ENCODE measurements at places on chromosomes 7 and 10.

- no peak for DNase-seq
Measured at GRCh38 chr10:52258799-52259425, 55.2 kb upstream of the DKK1 start.

- DNase-seq: no peak
Measured at GRCh38 chr10:30967650-30968410, 63.8 kb downstream of the ZNF438 start.

DNA sequence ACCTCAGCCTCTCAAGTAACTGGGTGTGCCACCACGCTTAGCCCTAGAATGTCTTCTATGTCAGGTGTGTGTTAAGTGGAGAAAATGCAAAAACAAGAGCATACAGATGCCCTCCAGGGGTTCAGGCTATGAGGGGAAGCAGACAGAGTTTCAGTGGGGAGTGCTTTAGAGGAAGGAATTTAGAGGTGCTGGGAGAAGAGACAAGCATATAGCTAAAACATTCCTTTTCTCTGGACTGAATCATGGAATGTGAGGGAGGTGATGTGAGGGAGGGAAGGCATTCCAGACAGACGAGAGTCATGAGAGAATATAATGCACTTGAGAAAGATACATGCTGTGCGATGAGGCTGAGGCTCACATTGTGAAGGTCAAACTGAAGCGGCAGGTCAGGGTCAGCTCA is 6.6 kb upstream of the ZNF786 start:
- no peak for DNase-seq

DNA sequence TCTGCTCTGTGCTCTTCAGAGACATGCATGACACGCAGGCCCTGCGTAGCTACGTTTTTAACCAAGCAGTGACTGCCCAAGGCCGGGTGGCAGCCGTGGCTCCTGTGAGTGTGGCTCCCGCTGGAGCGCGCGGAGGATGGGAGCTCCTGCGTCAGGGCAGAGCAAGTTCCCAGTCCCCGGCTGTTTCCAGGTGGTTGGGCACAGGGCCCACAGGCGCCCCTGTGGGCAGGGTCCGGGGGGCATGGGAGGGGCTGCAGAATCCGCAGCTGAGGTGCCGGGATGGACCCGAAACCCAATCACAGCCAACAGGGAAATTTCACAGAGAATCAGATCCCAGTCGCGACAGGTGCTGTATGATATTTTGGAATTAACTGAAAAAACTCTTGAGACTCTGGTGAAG is 9.8 kb downstream of the NKX6-2 start:
- DNase-seq: no peak

DNA sequence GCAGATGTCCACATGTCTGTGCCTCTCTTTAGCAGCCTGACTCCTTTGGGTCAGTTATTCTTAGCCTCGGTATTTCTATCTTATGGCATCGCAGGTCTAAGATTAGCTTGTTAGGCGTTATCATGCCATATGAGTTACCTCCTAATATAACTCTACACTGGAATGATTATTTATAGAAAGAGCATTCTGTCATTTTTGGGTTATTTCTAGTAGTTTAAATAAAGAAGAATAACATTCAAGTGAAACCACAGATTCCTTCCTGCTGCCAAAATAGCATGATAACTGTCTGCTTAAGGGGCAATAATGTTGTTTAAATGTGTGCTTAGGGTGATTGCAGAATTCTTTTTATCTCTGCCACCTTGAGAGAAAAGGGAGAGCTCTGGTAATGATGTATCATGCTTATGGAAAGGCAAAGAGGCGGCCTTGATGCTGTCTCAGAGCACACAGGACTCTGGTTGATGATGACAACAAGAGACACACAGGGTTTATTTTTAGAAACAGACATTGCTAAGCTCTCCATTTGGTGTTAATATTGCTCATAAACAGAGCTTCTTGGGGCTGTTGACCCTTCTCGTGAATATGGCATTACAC is 10.4 kb downstream of the HDAC9 start:
- DNase-seq: no peak

DNA sequence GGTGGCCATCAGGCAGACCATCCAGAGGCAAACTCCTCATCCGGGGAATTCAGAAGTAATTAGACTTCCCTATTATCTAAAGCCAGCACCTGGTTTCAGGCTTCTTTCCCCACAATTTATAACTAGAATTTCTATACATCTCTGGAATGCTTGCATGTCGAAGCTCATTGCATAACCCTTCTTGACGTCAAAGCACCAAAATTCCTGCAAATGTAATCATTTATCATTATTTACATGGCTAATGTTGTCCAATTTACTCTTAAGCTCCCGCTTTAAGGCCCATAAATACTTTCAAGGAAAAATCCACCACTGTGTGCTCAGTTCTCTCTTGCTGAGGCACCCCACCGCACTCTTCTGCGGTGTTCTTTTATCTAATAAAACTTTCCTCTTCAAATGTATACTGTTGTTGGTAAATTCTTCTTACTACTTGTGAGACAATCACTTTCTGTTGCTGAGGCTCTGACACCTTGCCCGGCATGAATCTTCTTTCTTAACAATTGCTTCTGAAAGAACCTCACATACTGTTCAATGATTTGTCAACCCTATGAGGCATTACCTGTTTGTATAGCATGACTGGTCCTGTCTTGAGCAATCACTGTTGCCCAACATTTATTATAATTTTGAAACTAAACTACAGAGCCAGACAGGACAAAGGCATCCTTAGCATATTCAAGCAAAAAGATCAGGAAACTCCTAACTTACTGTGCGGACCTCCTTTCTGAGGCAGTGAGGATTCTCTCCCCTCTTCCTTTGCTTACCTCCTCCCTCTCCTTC is 17.4 kb upstream of the GPR141 start:
- DNase-seq: no peak

- DNase-seq: no peak
Measured at GRCh38 chr10:99527526-99528493, 4.9 kb upstream of the NKX2-3 start.

- no peak for DNase-seq
Measured at GRCh38 chr10:102457591-102458150, 6.3 kb upstream of the C10orf95 start.

DNA sequence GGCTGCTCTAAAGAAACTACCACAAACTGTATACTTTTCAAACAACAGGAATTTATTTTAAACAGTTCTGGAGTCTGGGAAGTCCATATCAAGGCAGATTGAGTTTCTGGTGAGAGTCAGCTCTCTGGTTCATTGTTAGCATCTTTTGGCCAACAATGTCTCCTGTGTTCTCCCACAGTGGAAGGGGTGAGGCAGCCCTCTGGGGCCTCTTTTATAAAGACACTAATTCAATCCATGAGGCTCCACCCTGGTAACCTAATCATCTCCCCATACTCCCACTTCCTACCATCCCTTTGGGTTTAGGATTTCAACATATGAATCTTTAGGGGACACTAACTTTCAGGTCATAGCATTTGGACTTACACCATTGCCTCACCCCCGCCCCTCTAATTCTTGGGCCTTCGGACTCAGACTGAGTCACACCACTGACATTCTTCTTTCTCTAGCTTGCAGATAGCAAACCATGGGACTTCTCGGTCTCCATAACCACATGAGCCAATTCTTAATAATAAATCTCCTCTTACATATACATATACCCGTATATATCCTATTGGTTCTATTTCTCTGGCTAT is 64.3 kb upstream of the ANTXRL start:
- DNase-seq: no peak

- no peak for DNase-seq
Measured at GRCh38 chr10:96298362-96298761, 5.9 kb upstream of the DNTT start.

DNA sequence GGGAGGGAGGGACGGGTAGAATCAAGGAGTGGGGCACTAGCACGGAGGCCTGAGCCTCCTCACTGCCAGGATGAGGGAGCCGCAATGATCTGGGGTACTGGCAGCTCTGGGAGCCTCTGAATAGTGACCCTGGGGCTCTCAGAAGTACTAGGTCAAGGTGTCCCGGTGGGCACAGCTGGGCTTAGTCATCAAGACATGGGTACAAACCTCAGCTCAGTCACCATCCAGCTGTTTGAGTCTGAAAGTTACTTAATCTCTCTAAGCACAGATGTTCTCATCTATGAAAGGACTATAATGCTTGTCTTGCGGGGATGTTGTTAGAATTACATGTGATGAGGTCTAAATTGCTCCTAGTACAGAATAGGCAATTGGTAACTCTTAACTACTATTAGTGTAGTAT is 276.8 kb downstream of the KCNMA1 start:
- no peak for DNase-seq

DNA sequence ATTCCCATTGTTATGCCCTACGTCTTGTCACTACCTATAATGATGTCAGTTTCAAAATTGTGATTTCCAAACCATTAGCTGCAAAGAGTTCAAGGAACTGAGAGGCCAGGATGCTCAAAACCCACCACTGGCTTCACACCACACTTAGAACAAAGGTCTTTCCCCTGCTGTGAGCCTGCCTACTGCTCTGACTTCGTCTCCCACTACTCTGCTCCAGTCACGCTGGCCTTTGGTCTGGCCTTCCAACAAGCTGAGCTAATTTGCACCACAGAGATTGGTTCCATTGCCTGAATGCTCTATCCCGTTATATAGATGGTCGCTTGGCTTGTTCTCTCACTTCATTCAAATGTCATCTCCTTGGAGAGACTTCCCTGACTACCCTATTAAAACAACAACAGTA is 572.1 kb upstream of the GALNT17 start:
- DNase-seq: no peak

DNA sequence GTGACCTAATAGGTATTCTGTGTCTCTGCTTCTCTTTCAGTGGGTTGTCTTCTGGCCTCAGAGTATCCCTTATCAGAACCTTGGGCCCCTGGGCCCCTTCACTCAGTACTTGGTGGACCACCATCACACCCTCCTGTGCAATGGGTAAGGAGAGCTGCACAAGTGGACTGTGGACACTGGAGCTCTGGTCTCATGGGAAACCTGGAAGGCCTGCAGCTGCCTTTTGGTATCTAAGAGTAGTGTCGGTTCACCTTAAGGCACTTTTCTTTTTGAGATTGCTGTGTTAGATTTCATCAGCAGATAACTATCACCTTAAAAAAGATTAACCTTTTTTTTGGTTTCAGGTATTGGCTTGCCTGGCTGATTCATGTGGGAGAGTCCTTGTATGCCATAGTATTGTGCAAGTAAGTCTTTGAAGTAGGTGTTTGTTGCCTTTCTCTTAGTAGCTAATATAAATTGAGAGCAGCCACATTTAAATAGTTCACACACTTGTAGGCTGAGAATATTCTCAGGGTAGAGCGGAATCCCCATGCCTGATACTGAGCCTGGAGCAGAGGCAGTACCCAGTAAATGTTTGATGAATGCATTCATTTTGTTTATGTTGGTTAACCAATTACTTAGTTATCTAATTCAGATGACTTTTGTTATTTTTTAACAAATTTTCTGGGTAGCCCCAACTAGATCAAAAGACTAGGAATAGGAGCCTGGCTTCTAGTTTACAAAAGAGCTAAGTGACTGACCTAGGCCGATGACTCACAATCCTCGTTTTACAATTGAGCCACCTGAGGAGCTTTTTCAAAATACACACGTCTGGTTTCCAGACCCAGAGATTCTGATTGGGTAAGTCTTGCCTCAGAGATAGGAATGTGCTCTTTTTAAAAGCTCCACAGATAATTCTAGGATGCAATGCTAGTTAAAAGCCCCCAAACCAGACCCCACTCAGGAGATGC is 3.6 kb downstream of the TMEM254 start:
- DNase-seq: no peak

DNA sequence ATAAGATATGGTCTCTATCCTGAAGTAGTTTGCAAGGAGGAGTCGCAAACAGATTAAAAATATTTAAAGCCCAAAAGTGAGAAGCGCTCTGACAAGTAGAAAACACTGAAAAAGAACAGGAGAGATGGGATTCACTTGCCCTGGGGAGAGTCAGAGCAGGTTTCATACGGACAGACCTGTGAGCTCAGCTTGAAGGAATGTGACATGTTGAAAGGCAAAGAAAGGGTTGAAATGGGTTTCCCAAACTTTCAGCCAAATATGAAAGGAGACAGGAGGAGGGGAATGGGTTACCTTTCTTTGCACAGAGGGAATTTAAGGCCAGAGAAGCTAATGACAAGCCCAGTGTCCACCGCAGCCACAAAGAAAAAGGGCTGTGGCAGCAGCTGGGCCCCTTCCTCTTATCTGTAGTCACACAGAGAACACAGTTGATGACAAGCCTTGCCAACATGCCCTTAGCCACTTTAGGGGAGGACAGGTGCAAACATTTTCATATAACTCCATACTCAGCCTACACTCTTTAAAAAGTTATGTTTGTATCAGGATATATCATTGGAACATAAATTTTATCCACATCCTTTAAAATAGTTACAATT is 14.9 kb downstream of the HOXA1 start:
- DNase-seq: no peak

DNA sequence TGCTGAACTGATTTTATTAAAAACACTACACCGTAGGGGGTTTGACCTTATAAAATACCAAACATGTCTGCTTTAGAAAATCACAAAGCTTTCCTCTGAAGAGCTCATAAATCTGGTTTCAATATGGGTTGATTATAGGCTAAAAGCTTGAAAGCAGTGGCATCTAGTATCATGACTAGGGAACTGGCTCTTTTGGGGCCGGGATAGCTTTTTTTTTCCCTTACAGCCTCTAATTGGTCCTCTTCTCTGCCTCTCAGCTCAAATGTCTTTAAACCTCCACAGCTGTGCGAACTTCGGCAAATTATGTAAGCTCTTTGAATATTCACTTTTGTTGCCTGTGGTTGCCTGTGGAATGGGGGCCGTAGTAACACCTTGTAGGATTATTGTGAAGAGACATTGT is 8.4 kb downstream of the BAMBI start:
- DNase-seq: no peak

GRCh38 chr7:47142169-47142866 is 439.6 kb downstream of the TNS3 start:
- DNase-seq: no peak

GRCh38 chr10:127570036-127570435 is 20.9 kb downstream of the NPS start:
- no peak for DNase-seq

DNA sequence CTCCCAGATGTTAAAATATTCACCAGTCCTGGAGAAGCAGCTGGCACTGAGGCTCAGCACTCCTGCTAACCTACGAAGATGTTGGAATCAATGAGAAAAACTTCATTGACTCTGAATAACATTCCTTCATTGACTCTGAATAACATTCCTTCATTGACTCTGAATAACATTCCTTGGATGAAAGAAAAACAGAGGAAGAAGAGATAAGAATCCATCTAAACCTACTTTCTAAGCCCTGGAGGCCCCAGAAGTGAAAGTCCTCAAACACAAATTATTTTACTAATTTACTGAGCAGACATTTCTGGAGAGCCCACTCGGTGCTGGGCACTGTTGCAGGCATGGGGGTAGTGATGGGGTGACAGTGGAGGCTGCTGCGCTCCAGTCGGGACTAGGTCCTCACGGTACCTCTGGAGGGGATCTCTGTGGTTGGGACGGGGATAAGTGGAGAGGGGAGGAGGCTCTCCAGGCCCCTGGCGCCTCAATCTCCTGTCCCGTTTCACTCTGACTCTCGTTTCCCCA is 254.1 kb downstream of the WDR37 start:
- no peak for DNase-seq

DNA sequence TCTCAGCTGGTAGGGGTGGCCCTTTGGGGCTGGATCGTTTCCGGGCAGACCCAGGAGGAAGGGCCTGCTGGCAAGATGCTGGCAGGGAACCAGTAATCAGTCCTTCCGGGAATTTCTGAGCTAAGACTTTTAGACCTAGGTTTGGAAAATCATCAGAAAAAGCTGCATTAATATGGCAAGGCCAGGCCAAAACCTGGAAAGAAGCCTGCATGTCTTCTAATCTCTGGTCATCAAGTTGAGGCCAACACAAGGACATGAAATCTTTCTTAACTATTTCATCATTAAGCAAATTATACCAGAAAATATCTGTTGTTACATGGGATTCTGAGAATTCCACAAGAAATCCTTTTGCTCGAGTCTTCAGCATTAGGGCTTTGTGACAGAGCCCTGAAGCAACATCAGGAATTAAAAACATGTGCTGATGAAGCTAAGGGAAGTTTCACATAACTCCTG is 19.9 kb downstream of the CPA1 start:
- no peak for DNase-seq

All from activated CD8-positive, alpha-beta memory T cell treated with anti-CD3 and anti-CD28 coated beads for 48 hours (primary cell).